Esophagus mucosa (tissue), 1 donor: ENCODE measurements at places on chromosomes 5 and 9.
A peak's percentile ranks its signal among the peaks of the same experiment; 100 is the strongest.

DNA sequence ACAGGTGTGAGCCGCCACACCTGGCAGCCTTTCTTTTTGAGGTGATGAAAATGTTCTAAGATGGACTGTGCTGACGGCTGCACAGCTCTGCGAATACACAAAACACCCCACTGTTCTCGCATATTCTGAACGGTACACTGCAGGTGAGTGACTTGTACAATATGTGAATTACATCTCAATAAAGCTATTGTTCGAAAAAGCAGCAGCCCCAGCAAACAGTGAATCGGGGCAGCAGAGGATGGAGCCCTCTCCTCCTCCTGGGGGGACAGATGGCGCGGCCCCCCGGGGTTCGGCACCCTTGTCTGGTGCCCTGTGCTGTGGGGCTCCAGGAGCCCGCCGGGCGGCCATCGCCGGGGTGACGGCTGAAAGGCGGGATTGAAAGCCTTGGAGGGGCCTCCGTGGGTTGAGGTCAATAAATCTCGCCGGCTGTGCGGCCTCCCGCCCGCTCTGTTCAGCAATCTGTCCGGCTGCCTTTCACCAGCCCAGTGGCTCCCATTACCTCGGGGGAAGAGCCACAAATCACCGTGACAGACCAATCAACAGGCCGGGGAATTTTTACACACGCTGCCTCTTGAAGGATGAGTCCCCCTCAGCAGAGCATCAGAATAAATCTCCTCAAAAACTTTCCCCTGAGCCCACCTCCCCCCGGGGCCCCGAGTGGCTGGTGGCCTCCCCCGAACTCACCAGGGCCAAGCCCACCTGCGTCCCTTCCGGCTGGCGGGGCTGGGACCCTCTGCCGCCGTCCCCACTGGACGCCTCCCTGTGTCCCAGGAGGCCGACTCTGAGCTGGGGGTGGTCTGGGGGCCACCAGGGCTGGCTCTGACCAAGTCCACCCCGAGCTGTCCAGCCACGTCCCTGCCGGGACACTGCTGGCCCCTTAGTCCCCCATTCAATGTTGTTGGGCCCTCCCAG, 37.8 kb upstream of the TMEM250 start:
- no peak for ATAC-seq

- no peak for ATAC-seq
Measured at GRCh38 chr5:79851391-79851863, 139.6 kb downstream of the MTX3 start.

DNA sequence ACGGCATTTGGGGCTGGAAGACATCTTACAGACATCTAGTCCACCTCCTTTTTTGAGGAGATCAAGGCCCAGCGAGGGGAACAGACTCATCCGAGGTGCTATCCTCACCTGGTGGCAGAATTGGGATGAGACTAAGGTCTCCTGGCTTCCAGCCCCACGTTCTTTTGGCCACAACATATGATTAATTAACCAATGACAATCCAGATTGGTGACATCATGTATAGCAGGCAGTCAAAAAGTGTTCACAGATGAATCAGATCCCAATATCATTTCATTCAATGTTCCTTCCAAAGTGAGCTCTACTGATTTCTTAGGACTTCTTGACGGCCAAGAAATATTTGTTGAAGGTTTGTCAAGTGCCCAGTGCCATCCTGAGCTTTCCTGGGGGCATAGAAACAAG, 3.9 kb downstream of the CFAP77 start:
- no peak for ATAC-seq

- ATAC-seq: peak; percentile 82
Measured at GRCh38 chr9:92706218-92706940, 36.4 kb upstream of the IPPK start.

DNA sequence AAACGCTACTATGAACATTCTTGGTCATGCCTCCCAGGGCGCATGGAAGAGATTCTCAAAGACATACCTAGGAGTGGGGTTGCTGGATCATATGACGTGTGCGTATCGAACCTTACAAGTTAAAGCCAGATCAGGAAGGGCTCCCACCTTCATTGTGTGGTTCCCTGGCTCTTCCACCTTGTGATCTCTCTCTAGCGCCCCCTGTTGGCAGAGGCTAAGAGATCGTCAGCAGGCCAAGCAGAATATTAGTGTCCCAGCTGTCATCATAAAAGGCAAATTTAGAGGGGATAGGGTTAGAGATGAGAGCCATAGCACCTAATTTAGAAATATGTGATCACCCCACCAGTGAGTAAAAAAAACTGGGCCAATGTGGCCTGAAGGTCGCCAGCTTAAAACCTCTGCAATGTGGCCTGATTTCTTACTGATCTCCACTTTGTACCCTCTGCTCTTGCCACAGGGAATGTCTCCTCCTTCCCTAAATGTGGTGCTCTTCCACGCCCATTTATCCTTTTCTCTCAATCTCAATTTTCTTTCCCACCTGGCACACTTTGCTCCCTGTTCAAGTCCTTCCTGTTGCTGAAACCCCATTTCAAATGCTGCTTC, 91.7 kb upstream of the SHB start:
- ATAC-seq: peak; percentile 53

DNA sequence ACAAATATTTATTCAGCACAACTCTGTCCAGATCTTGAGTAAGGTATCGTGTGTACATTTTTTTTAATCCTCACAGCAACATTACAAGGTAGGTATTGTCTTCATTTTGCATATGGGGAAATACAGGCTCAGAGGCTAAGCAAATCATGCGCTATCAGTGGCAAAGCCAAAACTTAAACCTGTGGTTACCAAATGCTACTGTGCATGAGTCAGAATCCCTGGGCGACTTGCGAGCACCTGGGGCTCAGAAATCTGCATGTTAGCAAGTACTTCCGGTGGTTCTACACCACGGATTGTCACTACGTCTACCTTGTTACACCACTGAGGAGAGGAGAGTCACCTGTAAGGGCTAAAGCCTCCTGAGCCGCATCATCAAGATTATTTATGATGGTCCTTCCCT, 21.3 kb downstream of the C5orf58 start:
- ATAC-seq: peak; percentile 80

DNA sequence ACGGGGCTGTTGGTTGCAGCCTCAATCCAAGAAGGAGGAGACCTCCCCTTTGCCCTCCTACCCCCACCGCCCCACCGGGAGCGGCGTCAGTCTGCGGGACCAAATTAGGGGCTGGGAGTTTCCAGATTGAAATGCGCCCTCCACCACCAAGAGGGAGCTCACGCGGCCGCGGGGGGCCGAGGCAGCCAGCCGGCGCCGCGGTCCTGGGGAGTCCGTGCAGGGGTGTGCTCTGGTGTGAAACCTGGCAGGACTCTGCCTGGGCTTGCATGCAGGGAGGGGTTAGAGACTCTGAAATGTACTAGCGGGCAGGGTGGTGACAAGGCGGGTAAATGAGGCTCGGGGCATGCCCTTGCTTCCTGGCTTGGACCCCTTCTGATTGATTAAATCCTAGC, 989 bp upstream of the FBN2 start:
- ATAC-seq: no peak

GRCh38 chr5:128101676-128102075, 18.1 kb downstream of the SLC12A2 start:
- ATAC-seq: no peak

DNA sequence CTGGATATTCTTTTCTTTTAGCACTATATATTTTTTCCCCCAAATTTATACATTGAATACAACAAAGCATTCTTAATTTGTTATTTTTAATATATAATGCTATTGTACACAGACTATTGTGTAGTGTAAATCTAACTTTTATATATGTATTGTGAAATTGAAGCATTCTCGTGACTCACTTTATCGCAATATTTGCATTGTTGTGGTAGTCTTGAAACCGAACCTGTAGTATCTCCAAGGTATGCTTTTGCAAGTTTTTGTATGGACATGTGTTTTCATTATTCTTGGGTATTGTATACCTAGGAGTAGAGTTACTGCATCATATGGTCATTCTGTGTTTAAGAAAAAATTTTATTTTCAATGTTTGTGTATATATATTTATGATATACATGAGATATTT, 49.6 kb downstream of the NSD1 start:
- no peak for ATAC-seq

DNA sequence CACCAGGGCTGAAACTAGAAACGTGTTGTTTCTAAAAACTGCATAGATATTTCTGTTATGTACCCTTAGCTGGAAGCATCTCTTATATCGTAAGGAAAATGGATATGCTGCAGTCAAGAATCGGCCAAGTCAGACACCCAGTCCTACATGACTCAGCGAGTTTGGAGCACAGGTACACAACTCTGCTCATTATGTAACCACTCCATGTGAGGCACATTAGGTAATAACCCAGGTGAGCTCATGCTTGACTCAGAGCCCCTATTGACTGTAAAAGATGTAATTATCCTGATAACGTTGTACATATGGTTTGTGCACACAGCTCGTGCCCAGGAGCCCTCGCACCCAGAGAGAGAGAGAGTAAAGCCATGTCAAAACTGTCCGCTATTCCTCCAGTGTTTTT, 593.7 kb upstream of the ACO1 start:
- peak; percentile 77 for ATAC-seq

GRCh38 chr9:137521405-137521985, 28.7 kb downstream of the PNPLA7 start:
- no peak for ATAC-seq

GRCh38 chr9:1353291-1353690, 303.1 kb downstream of the DMRT2 start:
- no peak for ATAC-seq

DNA sequence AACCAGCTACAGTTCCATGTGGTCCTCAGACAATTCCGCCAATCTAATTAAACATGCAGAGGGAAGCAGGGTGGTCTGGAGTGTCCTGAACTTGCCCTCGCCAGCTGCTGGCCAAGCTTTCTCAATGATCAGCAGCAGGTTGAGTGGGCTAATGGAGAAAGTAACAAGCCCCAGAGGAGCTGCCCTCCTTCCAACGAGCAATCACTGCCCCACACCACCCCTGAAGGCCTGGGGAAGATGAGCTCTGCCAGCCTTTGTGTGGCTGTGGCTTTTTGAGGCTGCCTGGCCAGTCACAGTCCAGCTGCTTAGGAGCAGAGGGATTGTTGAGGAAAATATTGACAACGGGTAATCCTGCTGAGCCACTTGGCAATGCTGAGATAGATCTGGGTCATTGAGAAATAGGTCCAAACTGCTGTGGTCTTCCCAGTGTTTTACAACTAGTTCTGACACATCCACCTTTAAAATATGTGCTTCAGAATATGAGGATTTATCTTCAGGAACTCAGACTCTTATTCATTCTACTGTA, 107.3 kb downstream of the CD180 start:
- peak; percentile 8 for ATAC-seq

- ATAC-seq: peak; percentile 15
Measured at GRCh38 chr9:93072383-93072795, 13.9 kb downstream of the SUSD3 start.

GRCh38 chr5:124080256-124080655, 568.3 kb downstream of the CSNK1G3 start:
- ATAC-seq: peak; percentile 91

GRCh38 chr9:91753711-91754110, 196.3 kb downstream of the ROR2 start:
- no peak for ATAC-seq

DNA sequence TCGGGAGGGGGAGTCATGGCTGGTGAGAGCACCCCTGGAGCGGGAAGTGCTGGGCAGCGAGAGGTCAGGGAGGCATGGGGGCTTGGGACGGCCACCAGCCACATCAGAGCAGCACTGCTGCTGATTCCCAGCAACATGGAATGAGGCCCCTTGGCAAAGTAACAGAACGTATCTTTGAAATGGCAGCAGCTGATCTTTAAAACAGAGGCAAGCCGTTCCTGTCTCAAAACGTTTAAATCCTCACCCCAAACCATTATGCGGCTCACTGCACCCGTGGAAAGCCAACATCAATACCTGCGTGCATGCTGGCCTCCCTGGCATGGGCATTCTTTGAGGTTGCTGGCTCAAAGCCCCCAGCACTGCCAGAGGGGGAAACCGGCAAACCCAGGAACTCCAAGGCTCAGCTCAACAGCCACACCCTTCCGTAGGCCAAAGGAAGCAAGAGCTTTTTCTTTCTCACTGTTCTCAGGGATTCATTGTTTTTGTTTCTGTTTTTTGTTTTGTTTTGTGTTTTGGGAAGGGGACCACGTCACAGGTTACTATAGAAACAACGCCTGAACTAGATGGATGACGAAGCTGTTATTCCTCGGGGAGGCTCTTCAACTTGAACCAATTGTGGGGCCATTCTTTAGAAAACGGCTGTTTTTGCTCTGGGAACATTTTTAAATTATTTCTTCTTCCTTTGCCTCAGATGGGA, 28.1 kb upstream of the OBP2B start:
- peak; percentile 7 for ATAC-seq

DNA sequence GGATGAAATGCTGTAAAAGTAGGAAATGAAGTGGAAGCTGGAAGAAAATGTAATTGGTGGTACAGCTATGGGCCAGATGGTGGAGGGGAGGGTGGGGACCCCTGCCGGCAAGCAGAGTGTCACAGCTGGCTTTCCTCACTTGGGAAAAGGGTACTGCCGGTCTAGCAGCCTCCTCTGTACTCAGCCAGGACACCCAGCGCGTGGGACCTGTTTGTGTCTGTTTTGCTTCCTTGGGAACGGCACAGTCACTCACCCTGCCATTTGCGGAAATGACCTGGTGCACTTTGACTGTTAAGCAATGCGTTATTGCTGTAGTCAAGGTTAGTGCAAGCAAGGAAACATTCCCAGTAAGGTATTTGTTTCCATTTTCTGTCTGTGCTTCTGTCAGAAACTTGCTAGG, 10.1 kb downstream of the TMEM252 start:
- peak; percentile 36 for ATAC-seq

- ATAC-seq: no peak
Measured at GRCh38 chr5:176626876-176627236, 3.5 kb downstream of the SNCB start.

GRCh38 chr5:132815454-132815853, 2.4 kb downstream of the SOWAHA start:
- no peak for ATAC-seq

DNA sequence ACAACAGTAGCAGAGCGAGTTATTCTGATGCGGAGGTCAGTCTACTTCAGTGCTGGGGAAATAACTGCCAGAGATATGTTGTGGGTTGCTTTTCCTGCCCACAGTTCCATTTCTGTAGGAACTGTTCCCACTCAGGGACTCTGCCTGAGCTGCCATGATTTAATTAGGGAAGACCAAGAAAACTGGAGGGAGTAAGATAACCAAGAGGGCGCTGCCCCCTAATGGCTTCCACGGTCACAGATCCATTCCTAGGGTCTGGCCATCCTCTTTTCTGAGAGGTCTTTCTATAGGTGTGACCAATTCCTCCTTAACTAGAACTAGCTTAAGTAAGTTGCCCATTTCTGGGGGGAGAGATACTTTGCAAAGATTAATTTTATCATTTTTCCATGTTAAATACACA, 125.9 kb downstream of the APBA1 start:
- ATAC-seq: no peak

DNA sequence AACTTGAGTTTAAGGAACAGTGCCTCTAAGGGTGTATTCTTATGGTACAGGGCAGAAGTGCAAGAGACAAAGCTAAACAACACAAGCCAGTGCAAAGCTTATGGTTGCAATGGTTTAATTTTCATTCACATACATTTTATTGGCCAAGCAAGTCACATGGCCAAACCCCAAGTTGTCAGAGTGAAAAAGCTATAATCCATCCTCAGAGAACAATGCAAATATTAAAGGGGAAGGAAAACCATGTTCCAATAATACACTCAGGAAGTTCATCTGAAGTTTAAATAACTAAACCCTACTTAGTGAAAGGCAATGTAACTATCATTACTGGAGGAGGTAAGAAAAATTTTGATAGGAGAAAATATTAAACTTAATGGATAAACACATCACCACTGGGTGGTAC, 26.6 kb upstream of the TLR4 start:
- ATAC-seq: no peak

- no peak for ATAC-seq
Measured at GRCh38 chr5:118126159-118126558, 862.2 kb downstream of the DTWD2 start.
